Activated T-helper 2 cell treated with anti-CD3 and anti-CD28 coated beads, Interferon-gamma antibody, Interleukin-2, Interleukin-4, amounts not matched to agents 10 μg/mL and 5 μg/mL and 100 μg/mL, durations not matched to agents 14 hours and 24 hours and 36 hours (primary cell): ENCODE measurements at places on chromosomes 1 and 21. TPM values are rescaled to one million over a fixed set of nuclear protein-coding genes. Genes with fewer than 3 reads are reported as not detected.

Gene PGLYRP3
- not detected in 2 replicates for total RNA-seq

DNA sequence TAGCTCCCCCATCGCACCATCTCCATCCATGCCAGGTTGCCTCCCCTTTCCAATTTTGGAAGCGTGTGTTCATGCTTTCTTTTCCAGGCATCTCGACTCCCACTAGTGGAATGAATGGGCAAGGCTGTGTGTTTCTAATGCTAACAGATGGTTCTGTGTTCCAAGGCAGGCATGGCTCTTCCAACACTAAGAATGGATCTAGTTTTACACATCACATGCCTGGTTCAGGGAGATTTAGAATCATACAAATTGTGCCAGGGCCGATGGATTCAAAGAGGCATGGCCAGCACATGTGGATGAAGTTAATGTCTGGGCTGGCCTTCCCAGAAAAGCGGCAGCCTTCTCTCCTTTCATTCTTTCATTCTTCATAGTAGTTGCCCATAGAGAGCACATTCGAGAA is 438.7 kb downstream of the PRDM2 start:
- no peak overlapping the region for H3K27ac ChIP-seq
- DNase-seq = no peak
- H3K27me3 ChIP-seq = no peaks in the 10 kb centered on the region
- no peak overlapping the region for H3K4me3 ChIP-seq

GRCh38 chr1:231729544-231729943 is 103.0 kb downstream of the DISC1 start:
- DNase-seq = no peak
- H3K27ac ChIP-seq = no peak overlapping the region
- H3K36me3 ChIP-seq = no peaks in the 10 kb centered on the region
- H3K4me1 ChIP-seq = no peaks in the 10 kb centered on the region
- no peaks in the 10 kb centered on the region for H3K27me3 ChIP-seq

DNA sequence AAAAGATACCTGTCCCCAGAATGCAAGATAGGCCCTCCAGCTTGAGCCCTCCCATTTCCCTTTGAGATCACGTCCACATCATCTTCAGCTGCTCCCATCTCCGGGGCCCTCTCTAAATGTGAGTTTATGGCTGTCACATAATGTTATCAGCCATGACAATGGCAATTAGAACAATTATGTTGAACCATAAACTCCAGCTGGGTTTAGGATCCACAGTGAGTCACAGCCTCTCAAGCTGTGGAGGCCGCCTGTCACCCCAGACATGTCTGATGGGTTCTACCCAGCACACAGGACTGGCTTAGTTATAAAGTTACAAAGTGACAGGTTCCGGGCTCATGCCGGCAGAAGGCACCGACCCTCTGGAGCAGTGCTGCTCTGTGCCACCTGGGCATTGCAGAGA is 597.3 kb downstream of the PTPRU start:
- no peak for DNase-seq
- no peak overlapping the region for H3K27ac ChIP-seq
- H3K4me3 ChIP-seq = no peak overlapping the region
- H3K36me3 ChIP-seq = no peaks in the 10 kb centered on the region
- no peaks in the 10 kb centered on the region for H3K27me3 ChIP-seq
- no peaks in the 10 kb centered on the region for H3K4me1 ChIP-seq

- no peaks in the 10 kb centered on the region for H3K27me3 ChIP-seq
- no peaks in the 10 kb centered on the region for H3K36me3 ChIP-seq
- no peak for DNase-seq
- no peak overlapping the region for H3K4me3 ChIP-seq
- H3K27ac ChIP-seq = no peak overlapping the region
These were observed 373.4 kb downstream of the NEGR1 start for GRCh38 chr1:71908871-71909390.

GRCh38 chr1:76147917-76148316 is 73.4 kb downstream of the ST6GALNAC3 start:
- DNase-seq = no peak
- H3K36me3 ChIP-seq = no peaks in the 10 kb centered on the region
- no peak overlapping the region for H3K4me3 ChIP-seq
- H3K27me3 ChIP-seq = peaks cover 20% of the 10 kb centered on the region

DNA sequence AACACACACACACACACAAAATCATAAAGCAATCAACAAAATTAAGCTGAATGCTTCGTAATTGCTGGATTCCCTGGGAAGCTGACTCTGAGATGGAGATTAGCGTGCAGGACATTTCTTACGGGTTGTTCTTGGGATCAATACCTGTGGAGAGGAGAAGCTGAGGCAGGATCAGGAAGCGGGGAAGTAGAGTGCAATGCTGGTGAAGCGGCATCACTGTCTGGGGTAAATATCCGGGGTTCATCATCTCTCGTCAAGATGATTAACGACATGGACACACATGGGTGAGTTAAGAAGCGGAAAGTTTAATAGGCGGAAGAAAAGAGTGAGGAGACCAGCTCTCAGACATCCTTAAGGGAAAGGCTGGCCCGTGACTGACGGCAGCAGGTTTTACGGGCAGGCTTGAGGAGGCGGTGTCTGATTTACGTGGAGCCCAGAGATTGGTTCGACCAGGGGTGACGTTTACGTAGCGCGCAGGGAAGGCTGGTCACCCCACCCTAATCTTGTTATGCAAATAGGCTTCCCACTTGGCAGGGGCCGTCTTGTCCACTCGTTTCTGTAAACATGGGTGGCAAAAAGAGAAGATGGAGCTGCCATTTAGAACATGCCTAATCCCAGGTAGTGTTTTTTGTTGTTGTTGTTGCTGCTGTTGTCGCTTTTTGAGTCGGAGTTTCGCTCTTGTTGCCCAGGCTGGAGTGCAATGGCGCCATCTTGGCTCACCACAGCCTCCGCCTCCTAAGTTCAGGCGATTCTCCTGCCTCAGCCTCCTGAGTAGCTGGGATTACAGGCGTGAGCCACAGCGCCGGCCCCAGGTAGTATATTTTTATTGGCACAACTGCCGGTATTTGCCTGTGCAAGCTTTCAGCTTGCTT is 135.6 kb upstream of the KCNJ15 start:
- peaks cover 3% of the 10 kb centered on the region for H3K27me3 ChIP-seq
- no peaks in the 10 kb centered on the region for H3K4me1 ChIP-seq
- no peaks in the 10 kb centered on the region for H3K36me3 ChIP-seq
- no peak for DNase-seq

- H3K4me1 ChIP-seq = no peaks in the 10 kb centered on the region
- peaks cover 4% of the 10 kb centered on the region for H3K27me3 ChIP-seq
- no peak overlapping the region for H3K4me3 ChIP-seq
- H3K27ac ChIP-seq = no peak overlapping the region
- no peak for DNase-seq
These were observed 1.7 kb upstream of the SPRR2B start for GRCh38 chr1:153072806-153073726.
